ENCODE measurements at places on chromosomes 6 and 20. TPM values are rescaled to one million over a fixed set of nuclear protein-coding genes. Genes with fewer than 3 reads are reported as not detected.
A peak's percentile ranks its signal among the peaks of the same experiment; 100 is the strongest.

- DNase-seq: no peak
Observed at GRCh38 chr6:90778417-90779203, 191.7 kb upstream of the MAP3K7 start.

- peak; percentile 18 for DNase-seq
Observed at GRCh38 chr6:17493286-17493685, 99.9 kb downstream of the CAP2 start.

TBXT gene
- not detected for polyA plus RNA-seq

DNA sequence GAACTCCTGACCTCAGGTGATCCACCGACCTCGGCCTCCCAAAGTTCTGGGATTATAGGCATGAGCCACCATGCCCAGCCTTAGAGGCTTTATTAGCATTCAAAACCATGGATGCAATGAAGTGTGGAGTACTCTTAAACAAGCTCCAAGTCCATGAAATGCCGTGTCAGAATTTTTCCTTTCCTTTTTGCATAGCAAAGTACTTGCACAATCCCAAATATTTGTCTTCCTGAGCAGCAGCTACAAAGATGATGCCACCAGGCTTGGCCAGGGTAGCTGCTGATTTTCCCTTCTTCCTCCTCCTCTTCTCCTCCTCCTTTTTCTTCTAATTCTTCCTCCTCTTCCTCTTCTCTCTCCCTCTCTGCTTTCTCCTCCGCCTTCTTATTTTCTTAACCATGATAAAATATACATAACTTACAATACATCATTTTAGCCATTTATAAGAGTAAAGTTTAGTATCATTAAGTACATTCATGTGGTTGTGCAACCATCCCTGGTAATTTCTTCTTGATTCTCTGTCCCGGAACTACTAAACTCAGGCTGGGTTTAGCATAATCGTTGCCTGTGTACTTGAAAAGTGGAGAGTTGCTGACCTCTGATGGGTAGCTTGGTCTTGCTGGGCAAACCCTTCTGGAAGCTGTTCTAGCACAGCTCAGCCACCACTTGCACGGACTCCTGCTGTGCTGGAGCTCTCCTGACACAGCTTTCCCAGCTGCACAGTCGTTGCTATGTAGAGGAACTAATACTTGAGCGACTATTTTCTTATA lies 20.3 kb downstream of the MUCL3 start:
- no peak for DNase-seq

GRCh38 chr6:148221196-148221979 lies 121.2 kb upstream of the SASH1 start:
- no peak for DNase-seq

- DNase-seq: no peak
Observed at GRCh38 chr6:71336901-71337300, 48.3 kb downstream of the OGFRL1 start.

- DNase-seq: peak; percentile 44
Observed at GRCh38 chr6:111922454-111923297, 49.4 kb upstream of the FYN start.

RAB44 gene
- polyA plus RNA-seq: 0.02 TPM

AGER gene
- polyA plus RNA-seq: 1.8 TPM
